ENCODE measurements at places on chromosomes 2 and 18.
A peak's percentile ranks its signal among the peaks of the same experiment; 100 is the strongest.

DNA sequence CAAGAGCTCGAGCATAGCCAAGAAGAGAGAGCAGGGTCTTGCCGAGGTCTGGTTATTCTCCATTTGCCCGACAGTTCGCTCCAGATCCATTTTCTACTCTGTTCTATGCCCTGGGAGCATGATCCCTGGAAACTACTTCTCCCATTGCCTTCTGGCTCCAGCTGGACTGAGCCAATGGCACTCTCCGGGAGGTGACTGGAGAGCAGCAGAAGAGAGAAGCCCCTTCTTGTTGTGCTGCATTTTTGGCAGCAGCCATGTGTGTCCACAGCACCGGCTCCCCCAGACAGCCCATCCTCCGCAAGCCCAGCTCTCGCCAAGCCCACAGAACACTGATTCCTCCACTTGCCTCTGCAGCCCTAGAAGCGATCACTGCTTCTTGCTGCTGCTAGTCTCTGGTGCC is 345.5 kb downstream of the TNS1 start:
- DNase-seq: peak; percentile 51

DNA sequence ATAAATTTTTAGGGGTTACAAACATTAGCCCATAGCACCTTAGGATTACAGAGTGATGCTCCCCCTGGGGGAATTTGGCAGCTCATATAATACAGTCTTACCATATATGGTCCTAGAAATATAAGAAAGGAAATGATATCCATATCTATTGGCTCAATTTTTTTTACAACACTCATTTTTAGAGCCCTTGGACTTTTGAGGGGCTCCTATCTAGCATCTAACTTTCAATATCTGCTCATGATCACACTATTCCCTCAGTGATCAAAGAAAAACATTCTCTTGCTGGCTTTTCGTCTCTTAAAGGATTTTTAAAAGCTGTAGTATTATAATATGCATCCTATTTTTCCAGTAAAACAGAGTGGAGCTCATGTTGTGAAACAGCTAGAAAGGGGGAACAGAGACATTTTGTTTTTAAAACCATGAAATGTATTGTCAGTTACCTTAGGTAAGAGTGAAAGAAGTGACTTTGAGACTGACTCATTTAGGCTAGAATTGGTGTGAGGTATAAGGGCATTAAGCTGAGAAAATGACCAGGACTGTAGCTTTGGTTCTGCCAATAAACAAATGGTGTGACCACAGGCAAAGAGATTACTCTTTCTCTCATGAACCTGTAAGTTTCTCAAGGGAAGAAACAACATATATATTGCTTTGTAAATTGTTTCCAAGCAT is 65.8 kb downstream of the ALPK2 start:
- no peak for DNase-seq

GRCh38 chr2:171491292-171491691 is 31.0 kb upstream of the CYBRD1 start:
- no peak for DNase-seq

GRCh38 chr2:109447251-109447661 is 166.5 kb downstream of the SEPTIN10 start:
- DNase-seq: peak; percentile 48

- peak; percentile 68 for DNase-seq
These were observed at the start of gene NOTO for GRCh38 chr2:73202156-73203054. NOTO (plus strand) TSS chr2:73202574; CDS start chr2:73202667, 93 bp downstream.

DNA sequence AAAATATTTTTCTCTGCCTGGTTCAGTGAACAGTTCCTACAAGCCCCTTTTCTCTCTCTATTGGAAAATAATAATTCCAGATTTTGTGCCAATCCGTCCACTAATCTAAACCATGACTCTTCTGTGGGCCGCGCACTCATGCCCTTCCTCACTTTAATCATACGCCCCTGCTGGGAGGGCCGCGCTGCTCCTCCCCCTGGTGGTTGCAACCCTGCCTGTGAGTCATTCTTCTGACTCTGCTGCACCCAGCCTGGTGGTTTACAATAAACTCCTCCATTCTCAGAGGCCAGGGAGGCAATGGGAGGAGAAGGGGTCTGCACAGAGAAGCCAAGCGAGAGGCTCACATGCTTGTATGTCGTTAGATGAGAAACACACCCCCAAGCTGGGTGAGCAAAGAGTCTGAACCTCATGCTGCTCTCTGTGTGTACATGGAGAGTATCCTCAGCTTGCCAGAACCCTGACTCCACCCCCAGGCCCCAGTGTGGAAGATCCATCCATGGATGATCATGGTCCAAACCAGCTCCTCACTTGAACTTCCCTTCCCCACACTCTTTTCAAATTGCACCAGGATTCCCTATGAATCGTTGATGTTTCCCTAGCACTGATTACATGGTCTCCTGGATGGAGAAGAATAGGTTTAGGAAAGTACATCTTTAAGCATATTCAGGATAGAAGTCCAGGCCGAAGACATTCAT is 228.9 kb downstream of the ANKRD30B start:
- DNase-seq: no peak

GRCh38 chr18:79573921-79574491 is 105.6 kb upstream of the CTDP1 start:
- DNase-seq: peak; percentile 35

DNA sequence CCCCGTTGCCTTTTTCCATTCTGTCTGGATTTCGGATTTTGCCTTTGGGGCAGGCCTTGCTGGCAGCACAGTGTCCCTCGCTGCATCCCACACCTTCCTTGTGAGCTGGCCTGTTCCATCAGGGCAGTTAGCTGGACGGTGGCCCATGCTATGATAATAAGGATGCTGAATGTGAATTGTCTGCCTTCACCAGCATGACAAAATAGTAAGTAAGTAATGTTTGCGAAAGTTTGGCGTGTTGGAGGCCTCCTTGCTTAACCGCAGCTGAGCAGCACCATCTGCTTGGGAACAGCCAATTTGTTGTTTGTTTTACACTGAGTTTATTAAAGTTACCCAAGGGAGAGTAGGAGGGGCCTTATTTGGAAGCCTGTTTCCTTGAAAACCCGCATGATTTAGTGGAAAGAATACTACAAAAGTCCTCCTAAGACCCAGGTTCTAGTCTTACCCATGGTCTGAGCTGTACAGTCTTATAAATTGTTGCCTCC is 469.7 kb upstream of the FANCL start:
- DNase-seq: no peak

GRCh38 chr2:9336576-9337314 is 86.6 kb downstream of the ITGB1BP1 start:
- DNase-seq: no peak

GRCh38 chr2:39706312-39706711 is 40.6 kb downstream of the TMEM178A start:
- DNase-seq: no peak

- DNase-seq: no peak
These were observed 6.3 kb downstream of the TNFAIP6 start for GRCh38 chr2:151363709-151364108.

DNA sequence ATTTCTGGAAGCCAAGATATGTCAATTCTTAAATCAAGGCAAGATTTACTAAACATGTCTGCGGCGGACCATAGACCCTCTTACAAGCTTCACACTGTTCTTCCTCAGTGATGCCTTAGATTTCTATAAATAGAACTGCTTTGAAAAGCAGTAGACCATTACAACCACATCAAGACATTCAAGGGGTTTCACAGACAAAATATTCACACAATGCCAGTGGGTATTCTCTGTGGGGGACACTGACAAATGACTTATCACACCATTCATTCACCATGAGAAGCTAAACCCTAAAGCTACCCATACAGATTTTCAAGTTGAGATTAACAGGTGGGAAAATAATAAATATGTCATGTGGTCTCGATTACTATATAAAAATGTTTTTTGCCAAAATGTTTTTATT is 15.9 kb upstream of the LRRTM4 start:
- no peak for DNase-seq

DNA sequence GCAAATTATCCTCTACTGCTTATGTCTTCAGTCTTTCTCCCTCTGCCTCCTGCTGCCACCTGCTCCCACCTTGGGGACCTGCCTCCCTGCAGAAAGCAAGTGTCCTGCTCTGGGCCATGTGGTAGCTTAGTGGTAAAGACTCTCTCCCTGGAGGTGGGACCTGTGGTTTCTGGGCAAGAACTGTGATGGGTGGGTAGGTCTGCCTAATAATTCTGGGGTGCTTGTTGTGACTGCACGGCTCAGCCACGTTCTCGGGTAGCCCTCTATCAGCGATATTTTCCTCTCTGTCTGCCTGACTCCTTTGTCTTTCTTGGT is 16.4 kb upstream of the CD28 start:
- DNase-seq: no peak

DNA sequence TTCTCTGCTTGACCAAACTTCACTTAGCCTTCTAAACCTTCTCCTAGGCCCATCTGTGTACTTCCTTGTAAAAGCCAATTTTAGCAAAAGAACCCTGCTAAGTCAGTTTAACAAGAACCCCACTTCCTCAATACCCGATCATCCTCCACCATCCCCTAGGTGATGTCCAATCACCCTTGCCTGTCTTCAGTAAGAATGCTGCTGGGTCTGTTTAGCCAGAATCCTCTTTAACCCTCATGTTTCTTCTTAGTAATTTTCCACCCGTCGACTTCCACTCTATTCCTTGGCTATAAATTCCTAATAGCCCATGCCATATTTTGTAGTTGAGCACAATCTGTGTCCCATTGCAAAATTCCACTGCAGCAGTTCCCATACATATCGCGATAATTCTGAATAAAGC is 780.0 kb upstream of the RAB6C start:
- DNase-seq: no peak

- no peak for DNase-seq
These were observed 84.8 kb upstream of the GPC1 start for GRCh38 chr2:240350696-240351087.

DNA sequence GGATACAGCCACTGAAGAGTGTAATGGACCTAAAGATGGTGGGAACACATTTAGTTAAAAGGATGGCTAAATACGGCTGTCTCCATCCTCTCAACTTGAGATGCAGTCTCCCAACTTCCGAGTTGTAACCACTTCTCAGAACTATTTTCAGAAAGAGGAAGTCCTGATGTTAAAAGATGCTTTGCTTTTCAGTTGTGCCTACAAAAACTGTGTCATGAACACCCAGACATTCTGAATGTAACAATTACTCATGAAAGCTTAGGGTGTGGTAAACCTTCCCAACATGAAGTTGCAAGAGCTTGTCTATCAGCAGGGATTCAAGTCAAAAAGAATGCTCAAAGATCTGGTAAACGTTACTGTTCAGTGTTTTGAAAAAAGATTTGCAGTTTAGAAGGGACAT is 147.9 kb downstream of the DOCK10 start:
- DNase-seq: no peak

DNA sequence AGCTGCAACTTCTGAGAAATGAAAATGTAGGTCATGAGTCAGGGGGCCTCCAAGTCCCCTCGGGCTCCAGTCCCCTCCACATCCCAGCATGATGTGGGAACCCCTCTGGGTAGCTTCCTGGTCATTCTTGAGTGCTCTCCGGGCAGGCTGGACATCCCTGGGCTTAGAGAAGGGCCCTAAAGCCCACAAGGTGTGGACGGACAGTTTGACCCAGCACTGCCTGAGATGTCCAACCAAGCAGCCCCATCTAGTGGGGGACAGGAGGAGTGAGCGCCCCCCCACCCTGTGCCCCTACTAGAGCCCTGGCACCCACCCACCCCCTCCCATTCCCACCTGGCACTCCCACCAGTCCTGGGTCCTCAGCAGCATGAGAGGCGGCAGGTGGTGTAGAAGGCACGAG is 46.0 kb downstream of the CYP27C1 start:
- DNase-seq: peak; percentile 58

- no peak for DNase-seq
These were observed 24.4 kb downstream of the EHD3 start for GRCh38 chr2:31258351-31258750.

DNA sequence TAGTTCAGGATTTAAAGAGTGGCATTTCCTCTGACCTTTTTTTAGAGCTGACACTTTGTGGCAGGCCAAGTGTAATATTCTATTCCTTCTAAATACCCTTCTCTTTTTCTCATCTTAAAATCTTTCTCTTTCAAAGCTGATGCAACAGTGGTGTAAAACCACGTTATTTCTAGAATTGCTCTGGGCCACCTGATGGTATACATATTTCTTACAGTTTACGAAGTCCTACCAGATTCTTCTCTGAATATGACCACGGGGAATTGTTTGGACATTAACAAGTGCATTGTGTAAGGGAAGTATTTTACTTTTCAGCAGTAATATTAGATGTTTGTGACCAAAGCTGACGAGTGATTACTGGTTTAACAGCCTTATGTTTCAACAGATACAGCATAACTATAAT is 109.9 kb downstream of the PTPRM start:
- no peak for DNase-seq

GRCh38 chr2:17541531-17541950 is 1.0 kb downstream of the VSNL1 start:
- DNase-seq: no peak

DNA sequence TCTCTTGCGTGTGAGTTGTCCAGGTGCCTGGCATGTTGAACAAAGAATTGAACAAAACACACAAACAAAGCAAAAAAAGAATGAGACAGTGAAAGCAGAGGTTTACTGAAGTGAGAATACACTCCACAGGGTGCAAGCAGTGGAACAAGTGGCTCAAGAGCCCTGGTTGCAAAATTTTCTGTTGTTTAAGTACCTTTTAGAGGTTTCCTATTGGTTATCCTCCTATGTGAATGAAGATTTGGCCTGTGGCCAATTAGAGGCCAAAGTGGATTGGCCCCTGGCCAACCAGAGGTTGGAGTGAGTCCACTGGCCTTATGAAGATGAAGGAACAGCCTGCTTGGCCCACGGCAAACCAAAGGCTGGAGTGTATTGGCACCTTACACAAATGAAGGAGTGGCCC is 1188.5 kb upstream of the NRXN1 start:
- no peak for DNase-seq

- no peak for DNase-seq
These were observed 72.2 kb downstream of the DSC3 start for GRCh38 chr18:30970196-30970816.

DNA sequence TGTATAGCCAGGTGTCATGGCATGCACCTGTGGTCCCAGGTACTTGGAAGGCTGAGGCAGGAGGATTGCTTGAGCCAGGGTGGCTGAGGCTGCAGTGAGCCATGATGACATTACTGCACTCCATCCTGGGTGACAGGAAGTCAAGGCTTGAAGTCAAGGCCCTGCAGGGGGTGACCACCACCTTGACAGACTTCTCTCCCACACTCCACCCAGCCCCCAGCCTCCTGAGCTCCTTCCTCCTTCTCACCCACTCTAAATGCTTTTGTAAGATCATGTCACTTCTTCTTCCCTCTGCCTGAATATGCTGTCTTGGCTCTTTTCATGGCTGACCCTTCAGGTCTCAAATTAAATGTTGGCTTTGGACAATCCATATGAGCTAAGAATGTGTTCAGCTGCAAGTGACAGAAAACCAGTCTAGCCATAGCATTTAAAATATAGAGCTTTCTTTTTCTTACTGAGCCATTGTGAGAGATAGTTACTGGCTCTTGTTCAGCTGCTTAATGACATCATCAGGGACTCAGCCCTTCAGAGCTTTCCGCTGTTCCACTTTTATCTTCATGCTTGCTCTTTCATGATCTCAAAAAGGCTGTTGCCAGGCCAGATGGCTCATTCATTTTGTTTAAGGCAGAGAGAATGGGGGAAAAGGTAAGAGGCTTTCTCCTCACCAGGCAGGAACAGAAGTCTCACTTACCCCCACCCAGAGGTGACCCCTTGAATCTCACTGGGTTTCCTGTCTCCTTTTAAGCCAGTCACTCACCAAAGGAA is 36.7 kb upstream of the TTC39C start:
- DNase-seq: peak; percentile 26

- no peak for DNase-seq
These were observed 54.7 kb upstream of the SP5 start for GRCh38 chr2:170660409-170660808.

- DNase-seq: peak; percentile 86
These were observed 754.9 kb downstream of the RNF144A start for GRCh38 chr2:7672027-7672684.

Data from islet precursor cell (in vitro differentiated cells).